ENCODE measurements at places on chromosomes 13 and 19.
A peak's percentile ranks its signal among the peaks of the same experiment; 100 is the strongest.

GRCh38 chr19:58037927-58038687 lies 4.3 kb downstream of the ZSCAN1 start:
- no peak for DNase-seq

DNA sequence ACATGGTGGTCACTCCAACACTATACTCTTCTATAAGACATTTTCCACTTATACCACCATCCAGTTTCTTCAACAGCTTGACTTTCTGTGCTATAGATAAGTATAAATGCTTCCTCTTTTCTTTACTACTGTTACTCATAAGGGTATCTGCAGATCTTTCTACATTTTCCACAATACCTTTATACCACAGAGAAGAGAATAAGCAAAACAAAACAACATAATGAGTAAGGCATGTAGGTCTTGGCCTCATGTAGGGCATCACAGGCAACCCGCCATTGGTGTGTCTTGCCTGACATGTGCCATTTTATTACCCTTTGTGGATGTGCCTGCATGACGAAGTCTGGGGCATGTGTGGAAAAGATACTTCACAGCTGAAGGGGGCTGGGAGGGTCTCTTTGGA lies 265.3 kb upstream of the STARD13 start:
- DNase-seq: no peak

DNA sequence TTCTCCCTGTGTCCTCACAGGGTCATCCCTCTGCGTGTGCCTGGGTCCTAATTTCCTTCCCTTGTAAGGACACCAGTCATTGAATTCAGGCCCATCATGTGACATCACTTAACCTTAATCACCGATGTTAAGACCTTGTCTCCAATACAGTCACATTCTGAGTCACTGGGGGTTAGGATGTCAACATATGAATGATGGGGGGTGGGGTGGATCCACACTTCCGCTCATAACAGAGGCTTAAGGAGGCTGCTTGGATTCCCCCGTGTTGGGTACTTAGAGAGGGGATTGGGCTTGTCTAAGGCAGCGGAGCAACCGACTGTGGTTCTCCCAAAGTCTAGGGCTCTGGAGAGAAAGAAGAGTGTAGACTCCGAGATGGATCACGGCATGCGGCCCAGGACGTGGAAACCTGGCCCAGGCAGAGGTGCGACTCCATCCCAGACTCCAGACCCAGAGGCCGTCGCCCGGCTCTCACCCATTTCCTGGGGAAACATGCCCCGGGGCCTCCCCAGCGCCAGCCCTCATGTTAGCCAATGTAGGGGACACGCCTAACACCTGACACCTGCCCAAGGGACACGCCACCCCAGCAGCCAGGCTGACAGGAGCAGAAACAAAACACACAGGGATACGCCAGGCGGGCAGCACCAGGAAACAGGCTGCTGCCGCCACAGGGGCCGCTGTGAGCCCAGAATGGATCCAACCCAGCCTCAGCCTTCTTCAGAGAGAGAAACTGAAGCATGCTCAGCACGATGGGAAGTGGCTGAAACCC lies 17.1 kb upstream of the IGLON5 start:
- DNase-seq: no peak

- peak; percentile 16 for DNase-seq
Observed at GRCh38 chr19:17075864-17076542, 426 bp downstream of the MYO9B start.

GRCh38 chr13:75740031-75740430 lies 103.9 kb downstream of the LMO7 start:
- no peak for DNase-seq

Measured in hematopoietic multipotent progenitor cell treated with erythropoietin and hydrocortisone succinate and interleukin-3 and kit ligand, for 15 days (in vitro differentiated cells).